T47D (cell line): ENCODE measurements at places on chromosomes 13 and 19.

DNA sequence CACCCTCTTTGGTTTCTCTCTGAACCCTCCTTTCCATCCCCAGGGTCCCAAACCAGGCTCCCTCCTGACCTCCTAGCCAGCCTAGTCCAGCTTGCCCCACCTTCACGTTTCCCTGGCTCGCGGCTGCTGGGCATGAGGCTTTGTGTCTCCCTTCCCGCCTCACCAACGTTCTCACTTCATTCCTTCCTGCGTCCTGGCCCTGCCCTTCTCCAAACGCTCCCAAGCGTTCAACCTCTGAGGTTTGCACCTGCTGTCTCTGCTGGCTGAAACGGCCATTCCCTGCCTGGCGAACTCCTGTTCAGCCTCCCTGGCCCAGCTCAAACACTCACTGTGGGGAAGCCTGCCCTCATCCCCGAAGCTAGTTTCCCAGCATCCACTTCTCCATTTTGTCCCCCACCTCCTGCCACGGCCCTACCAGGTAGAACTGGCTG, 12.4 kb downstream of the EPS8L1 start:
- no peak for DNase-seq

DNA sequence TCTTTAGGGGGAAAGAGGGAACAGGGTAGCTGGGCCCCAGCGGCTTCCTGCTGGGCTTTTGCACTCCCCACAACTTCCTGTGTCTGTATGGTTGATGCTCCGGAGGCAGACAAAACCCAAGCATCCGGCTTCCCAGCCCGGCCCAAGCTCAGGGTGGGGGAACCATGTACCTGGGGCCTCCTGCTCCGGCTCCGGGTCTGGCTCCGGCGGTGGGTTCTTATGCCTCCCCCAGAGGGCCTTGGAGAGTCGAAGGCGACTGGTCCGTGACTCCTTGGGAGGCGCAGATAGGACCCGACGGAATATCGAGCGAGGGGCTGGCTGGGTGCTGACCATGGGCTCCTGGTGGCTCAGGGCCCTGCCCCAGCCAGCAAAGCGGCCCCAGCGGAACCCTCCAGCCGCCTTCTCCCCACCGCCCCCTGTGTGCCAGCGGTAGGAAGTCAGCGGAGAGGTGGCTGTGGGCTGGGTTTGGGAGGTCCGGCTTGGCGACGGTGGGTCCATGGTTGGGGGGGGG, 428 bp downstream of the RASAL3 start:
- DNase-seq, result no peak

- DNase-seq, result no peak
Observed at GRCh38 chr13:108656742-108657141, 27.3 kb downstream of the MYO16 start.

GRCh38 chr19:12769689-12770088, 5.7 kb downstream of the HOOK2 start:
- DNase-seq, result no peak

DNA sequence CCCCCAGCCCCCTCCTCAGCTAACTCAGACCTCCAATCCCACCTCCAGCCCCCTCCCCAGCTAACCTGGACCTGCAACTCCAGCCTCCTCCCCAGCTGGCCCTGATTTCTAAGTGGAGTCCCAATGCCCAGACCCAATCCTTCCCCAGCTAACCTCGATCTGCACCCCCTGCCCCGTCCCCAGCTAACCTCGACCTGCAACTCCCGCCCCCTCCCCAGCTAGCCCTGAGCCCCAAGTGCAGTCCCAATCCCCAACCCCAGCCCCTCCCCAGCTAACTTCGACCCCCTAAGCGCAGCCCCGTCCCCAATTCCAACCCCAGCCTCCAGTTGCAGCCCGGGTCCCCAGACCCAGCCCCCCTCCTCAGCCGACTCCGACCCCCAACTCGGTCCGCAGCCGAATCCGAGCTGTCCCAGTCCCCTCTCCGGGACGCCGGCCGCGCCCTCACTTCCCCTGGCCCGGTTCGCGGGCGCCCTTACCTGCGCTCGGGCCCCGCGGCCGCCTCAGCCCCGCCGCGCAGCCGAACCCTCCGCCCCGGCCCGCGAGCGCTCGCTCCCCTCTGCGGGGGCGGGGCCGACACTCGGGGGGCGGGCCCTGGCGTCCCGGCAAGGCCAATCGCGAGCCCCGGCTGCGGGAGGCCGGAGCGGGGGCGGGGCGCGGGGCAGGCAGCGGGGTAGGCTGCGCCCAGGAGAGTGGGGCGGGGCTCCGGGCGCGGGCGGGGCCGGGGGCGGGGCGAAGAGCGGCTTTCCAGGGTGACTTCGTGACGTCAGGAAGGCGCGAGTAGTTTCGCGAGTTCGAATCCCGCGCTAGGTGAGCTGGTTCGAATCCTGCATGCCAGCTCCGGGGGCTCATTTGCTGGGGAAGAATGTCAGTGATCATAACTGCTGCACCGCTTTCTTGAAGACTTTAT, at the start of gene GNG7:
Gene GNG7 (minus strand): TSS at position 525 of the 907 bp plus-strand sequence. CDS start 182,006 bp downstream, outside the sequence.
- peak; percentile 98 for DNase-seq

- DNase-seq, result no peak
Observed at GRCh38 chr13:95524264-95524901, 28.1 kb upstream of the CLDN10 start.

DNA sequence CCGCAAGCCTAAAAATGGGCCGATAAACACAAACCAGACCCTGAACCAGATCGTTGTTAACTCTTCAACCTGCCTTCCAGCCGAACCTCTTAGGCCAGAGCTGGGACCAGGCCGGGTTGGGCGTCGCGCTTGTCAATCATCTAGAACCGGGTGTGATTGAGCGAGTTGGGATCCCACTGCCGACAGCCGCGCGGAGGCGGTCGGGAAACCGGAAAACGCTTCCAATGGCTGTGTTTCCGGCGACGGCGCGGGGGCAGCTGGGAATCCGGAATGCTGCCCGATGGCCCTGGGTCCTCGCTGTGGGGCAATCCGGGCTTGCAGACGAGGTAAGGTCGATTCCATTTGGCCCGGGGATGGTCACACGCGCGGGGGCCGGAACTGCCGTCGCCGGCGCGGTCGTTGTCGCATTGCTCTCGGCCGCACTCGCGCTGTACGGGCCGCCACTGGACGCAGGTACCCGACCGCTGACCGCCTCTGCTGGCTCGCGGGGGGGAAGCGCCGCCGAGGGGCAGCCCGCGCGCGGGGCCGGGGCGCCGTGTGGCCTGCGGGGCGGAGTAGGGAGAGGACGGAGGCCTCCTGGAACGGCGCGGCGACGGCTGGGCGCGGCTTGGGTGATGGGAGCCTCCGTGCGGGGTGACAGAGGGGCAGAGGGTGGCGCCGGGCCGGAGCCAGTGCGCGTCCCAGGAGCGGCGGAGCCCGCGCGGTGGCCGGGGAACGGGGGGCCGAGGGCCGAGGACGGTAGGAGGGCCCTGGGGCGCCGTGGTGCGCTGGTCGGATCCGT, at the start of gene NAXD:
Gene NAXD (plus strand): TSS at position 224 of the 781 bp plus-strand sequence. CDS start 57 bp downstream, at position 281.
- peak; percentile 97 for DNase-seq

GRCh38 chr19:19345232-19345631, 24.6 kb downstream of the MAU2 start:
- no peak for DNase-seq

DNA sequence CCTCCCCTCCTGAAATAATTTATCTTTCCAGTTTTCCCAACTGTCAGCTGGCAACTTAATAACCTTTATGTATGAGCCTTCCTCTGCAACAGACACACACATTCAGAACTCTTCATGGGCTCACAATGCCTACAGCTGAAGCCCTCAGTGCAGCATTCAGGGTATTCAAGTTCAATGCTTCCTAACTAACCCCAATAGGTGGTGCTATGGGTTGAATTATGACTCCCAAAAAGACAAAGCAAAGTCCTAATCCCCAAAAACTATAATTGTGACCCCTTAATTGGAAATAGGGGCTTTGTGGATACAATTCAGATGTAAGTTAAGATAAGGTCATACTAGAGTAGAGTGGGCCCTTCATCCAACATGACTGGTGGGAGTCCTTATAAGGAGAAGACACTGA, 202.2 kb downstream of the SUCLA2 start:
- DNase-seq, result no peak

DNA sequence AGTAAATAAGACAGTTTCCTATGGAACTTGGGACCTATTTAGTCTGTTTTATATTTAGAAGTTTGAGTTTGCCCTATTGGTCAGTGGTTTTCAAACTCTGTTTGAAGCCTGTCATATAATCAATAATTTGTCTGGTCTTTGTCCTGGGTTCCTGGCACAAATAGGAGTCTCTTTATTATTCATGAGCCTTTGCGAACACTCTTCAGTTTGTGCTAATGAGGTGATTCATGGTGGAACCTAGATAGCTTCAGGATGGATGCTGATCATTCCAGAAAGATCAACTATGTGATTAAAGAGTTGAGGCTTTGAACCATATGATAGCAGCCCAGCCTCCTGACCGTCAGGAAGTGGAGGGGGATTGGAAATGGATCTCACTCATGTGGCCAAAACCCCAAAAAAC, 10.0 kb upstream of the VWA8 start:
- DNase-seq, result no peak

DNA sequence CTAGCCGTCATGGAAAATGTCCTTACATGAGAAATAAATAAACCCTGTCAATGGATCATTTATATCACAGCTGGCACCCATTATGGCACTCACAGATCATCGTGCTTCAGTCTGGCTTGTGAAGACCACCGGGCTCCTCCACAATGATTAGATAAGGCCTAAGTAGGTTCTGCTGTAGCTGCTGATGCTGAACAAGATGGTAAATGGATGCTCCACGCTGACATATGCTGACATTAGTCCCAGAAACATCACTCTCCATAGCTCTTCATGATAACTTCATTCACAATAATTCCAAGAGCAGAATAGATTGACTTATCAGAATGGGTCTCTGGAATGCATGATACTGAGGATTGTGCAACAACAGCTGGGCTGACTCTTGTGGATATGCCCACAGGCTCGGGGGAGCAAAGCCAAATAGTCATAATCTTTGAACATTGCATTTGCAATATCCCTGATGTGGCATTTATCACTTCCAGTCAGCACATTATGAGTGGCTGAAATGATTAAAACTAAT, 63.8 kb upstream of the RXFP2 start:
- no peak for DNase-seq

- DNase-seq, result no peak
Observed at GRCh38 chr19:57830071-57830602, at the start of gene ZNF587B. Gene ZNF587B, plus strand, starts transcription at chr19:57830299. Its CDS starts 230 bp downstream, at chr19:57830529.

DNA sequence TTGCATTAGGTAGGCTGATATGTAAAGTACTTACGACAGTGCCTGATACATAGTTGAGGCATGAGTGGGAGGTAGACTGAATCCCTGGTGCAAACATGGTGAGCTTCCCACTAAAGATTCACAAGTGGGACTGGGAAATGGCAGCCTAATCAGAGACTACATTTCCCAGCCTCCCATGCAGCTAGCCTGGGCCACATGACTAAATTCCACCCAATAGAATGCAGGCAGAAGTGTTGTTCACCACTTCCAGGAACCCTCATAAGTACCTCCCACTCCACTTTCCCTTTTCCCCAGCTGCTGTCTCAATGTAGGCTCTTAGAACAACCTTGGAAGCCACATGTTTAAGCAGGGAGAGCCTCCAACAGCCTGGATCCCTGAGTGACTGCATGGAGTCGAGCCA, 104.9 kb downstream of the CACNA1A start:
- peak; percentile 7 for DNase-seq

GRCh38 chr19:40503320-40503695, 36.5 kb downstream of the SPTBN4 start:
- DNase-seq, result no peak

GRCh38 chr13:30908416-30908980, 2.4 kb downstream of the MEDAG start:
- DNase-seq, result no peak

- no peak for DNase-seq
Observed at GRCh38 chr19:14089662-14090508, 666 bp downstream of the SAMD1 start.

DNA sequence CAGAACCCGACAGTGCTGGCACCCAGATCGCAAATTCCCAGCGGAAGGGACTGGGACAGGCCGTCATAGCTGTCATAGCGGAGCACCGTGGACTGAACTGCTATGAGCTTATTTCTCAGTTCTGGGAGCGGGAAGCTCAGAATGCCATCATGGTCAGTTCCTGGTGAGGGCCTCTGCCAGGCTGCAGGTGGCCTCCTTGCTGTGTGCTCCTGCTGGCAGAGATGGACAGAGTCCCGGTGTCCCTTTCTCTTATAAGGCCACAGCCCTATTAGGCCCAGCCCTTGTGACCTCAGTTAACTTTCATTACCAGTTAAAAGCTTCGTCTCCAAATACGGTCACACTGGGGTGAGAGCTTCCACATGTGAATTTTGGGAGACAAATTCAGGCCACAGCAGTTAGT, 4.6 kb downstream of the ZNF444 start:
- no peak for DNase-seq

GRCh38 chr19:42487032-42487797, 41.1 kb downstream of the CEACAM1 start:
- no peak for DNase-seq

DNA sequence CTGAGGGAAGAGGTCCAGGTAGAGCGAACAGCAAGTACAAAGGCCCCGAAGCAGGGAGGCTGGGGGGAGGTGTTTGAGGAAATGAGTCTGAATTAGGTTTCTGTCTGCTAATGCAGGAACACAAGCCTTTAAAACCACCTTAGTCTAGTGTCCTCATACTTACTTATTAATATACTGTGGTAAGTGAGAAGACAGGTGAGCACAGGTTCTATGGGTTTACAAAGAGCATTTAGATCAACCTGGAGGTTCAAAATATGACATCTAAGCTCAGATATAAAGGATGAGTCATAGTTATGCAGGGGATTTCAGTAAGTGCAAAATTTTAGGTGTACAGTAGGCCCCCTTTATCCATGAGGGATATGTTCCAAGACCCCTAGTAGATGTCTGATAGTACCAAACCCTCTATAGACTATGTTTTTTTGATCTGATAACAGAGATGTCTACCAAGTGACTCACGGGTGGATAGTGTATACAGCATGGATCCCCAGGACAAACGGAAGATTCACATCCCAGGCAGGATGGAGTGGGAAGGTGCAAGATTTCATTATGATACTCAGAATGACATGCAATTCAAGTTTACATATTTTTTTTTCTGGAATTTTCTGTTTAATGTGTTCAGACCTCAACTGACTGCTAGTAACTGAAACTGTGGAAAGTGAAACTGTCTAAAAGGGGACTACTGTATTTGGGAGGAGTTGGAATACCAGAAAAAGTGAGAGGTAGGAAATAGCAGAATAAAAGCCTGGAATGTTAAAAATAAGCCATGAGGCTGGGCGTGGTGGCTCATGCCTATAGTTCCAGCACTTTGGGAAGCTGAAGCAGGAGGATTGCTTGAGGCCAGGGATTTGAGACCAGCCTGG, 18.2 kb upstream of the MED4 start:
- DNase-seq, result no peak

DNA sequence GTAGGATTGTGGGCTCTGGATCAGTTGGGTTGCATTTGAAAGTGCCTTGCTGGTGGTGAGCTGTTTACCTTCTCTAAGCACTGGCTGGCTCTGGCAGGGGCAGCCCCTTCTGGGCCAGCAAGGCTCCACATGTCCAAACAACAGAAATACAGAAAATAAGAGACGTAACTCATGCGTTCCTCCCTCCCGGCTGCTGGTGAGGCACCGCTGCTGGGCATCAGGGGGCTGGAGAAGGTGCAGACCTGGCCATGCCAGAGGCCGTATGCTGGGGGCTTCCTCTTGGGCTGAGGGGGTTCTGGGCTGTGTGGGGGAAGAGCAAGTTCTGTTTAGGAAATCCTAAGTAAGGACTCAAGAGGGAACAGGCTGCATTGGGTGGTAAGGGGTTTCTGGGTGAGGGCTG, 140.6 kb downstream of the URI1 start:
- DNase-seq, result no peak
